Trophoblast cell (in vitro differentiated cells and primary cell): ENCODE measurements at places on chromosomes 6 and 20.

- no peak for DNase-seq
These were observed 17.0 kb upstream of the ZNF318 start for GRCh38 chr6:43386492-43386891.

- DNase-seq = no peak
These were observed 6.0 kb downstream of the SLC17A9 start for GRCh38 chr20:62958388-62959100.

DNA sequence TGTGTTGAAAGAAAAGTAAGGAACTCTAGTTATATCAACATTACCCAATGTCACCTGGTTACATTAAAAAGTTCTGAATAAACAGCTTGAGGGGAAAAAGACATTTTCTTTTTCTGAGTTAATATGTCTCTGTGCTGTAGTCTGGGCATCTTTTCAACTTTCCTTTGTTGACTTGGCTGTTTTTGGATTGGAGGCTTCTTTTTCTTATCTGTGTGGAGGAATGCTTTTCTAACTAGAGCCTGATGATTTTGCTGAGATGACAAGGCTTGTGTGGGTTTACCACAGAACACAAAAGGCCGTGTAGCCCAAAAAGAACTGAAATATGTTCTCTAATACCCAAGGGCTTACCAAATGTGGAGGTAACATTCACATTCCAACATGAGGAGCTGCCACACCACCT is 161.8 kb downstream of the KCNQ5 start:
- DNase-seq = no peak

DNA sequence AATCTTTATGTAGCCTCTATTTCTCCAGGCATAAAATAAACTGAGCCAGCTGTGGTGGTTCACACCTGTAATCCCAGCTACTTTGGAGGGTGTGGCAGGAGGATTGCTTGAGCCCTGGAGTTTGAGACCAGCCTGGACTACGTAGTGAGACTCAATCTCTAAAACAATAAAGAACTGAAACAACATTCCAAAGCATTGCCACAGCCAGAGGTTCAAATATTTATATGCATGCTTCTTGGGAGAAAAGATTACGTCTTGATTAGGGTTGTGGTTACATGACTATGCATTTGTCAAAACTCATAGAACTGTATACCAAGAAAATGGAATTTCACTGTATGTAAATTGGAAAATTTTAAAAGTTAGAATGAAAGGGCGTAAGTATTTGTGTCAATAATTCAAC is 27.7 kb upstream of the PAX1 start:
- peak; percentile 49 for DNase-seq

DNA sequence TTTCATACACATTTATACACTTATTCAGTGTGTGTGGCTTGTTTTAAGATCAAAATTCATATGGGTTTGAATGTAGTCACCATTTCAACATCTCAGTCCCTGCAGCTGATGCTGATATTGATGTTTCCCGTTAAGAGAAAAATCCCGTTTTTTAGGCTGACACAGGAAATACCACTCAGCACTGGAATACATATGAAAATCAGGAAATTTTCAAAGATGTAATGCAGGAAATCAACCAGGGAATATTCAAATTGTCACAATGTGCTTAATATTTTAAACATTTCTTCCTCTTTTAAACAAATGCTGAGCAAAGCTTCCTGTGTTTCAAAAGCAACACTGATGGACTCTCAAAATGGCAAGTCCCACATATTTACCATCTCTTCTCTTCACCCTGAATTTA is 94.5 kb upstream of the MARCKS start:
- peak; percentile 31 for DNase-seq
